Activated CD8-positive, alpha-beta memory T cell treated with anti-CD3 and anti-CD28 coated beads for 1 hour (primary cell): ENCODE measurements at places on chromosomes 13 and 19.

GRCh38 chr19:19563348-19563848 lies 25.3 kb downstream of the CILP2 start:
- DNase-seq, result no peak

- DNase-seq, result no peak
Measured at GRCh38 chr19:19514215-19514657, 1.1 kb downstream of the TSSK6 start.

DNA sequence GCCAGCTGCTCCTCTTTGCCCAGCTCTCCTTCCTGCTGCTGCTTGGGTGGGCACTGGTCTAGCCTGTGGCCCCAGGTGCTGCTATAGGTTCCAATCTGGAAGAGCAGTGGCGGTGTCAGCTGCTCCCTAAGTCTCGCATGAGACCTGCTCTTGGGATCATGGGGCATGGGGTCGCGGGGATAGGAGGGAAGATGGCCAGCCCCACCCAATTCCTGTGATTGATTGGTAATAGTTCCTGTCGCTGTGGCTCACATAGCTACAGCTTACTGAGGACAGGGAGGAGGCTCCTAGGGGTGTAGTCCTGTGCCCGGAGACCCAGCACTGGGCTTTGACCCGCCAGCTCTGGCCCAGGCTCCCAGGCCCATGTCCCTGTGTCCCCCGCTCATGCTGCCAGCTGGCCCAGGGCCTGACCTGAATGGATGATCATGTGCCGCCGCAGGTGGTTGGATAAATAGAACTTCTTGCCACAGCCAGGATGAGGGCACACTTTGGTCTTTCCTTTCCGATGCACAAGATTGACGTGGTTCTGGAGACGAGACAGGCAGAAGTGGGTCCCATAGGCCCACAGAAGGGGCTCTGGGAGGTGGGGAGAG lies 4.5 kb upstream of the ELAVL3 start:
- no peak for DNase-seq

GRCh38 chr19:17560205-17560595 lies 4.8 kb downstream of the COLGALT1 start:
- DNase-seq, result no peak

GRCh38 chr19:6632002-6632621 lies 37.8 kb downstream of the TNFSF14 start:
- DNase-seq, result peak; percentile 65

- DNase-seq, result no peak
Measured at GRCh38 chr19:18941628-18942354, 774 bp upstream of the HOMER3 start.

DNA sequence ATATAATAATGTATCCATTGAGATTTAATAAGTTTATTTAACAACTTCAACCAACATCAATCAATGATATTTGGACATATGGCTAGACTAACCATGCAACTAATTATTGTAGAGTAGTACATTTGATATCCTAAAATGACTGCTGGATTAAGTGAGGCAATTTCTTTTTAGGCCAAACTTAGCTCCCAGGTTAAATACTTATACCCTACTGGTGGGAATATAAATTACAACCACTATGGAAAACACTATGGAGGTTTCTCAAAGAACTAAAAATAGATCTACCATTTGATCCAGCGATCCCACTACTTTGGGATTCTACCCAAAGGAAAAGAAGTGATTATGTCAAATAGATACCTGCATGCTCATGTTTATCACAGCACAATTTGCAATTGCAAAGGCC lies 345.8 kb downstream of the RBM26 start:
- DNase-seq, result no peak

GRCh38 chr19:21158523-21159135 lies 16.8 kb downstream of the ZNF431 start:
- no peak for DNase-seq

DNA sequence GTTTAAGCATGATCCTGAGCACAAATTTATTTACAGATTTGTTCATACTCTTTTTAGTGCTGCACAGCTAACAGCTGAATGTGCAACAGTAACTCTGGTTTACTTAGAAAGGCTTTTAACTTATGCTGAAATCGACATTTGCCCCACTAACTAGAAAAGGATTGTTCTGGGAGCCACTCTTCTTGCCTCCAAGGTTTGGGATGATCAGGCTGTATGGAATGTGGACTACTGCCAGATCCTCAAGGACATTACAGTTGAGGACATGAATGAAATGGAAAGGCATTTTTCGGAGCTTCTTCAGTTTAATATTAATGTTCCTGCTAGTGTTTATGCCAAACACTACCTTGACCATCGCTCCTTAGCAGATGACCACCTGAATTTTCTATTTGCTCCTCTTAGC lies 16.0 kb downstream of the ZNF100 start:
- DNase-seq, result no peak
